ENCODE measurements at places on chromosomes 4 and X.

DNA sequence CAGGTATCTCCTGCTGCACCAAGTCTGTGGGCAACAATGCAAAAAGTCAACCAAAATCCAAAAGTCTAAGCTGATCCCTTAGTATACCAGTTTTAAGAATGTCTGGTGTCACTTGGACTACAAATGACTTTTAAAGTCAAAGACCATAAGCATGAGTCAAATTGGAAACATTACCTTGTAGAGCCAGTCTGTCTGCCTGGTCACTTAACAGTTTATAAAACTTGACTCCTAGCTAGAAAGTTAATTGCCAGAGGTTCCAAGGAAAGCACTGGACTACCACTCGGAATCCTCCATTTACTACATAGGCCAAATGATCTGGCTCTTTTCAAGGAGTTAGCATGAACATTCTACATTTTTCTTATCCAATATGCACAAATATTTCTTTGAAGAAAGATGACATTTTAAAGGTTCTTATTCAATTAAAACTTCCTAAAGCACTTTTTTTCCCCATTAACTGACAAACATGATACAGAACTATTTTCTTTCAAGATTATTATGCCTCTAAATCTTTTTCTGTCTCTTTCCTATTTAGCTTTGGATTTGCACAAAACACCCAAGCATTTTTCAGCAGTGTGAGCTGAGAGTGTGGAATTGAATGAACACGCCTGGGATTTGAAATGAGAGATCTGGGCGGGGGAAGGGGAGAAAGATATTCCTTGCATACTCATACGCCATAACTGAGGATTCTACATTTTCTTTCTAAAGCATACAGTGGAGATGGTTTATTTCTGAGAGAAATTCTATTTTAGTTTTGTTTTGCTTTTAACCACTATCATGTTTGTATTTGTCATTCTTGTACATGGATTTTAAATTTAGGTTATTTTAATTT, 188.4 kb downstream of the SHROOM3 start:
- no peak for DNase-seq

- DNase-seq, result peak; percentile 35
Observed at GRCh38 chr4:126465341-126465740, 1150.6 kb downstream of the FAT4 start.

DNA sequence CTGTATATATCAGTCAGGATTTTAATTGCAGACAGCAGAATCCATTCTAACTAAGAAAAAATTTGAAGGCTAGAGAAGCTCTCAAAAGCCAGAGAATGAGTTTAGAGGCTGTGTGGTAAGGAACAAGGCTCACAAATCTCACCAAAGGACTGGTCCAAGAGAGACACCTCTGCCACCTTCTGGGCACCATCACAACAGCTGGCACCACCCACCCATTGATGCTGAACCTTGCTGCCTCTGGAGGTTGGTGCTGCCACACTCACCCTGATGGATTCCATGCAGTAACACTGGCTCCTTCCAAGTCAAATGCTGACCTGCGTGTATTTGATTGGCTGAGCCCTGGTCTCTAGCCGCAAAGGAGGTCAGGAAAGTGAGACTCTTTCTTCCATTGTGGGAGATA, 100.8 kb downstream of the BEND2 start:
- DNase-seq, result no peak

GRCh38 chrX:68363984-68364383, 69.3 kb downstream of the OPHN1 start:
- no peak for DNase-seq

DNA sequence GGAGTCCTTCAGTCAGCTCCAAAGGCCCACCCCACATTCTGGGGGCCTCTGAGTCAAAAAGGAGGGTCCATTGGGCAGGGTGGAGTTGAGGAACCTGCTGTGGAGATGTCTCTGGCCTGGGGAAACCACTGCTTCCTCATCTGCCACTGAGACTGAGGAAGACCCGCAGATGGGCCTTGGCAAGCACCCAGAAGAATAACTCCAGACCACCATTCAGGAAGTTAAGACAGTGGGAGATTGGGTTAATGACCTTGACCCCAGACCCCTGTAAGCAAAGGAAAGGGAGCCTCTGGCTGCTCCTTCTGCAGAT, 8.1 kb upstream of the HSD17B10 start:
- no peak for DNase-seq
